Stimulated activated CD4-positive, alpha-beta T cell treated with anti-CD3 and anti-CD28 coated beads, TNF-alpha, amount 100 ng/mL, for 1 hour (primary cell): ENCODE measurements at places on chromosomes 7 and 10.

DNA sequence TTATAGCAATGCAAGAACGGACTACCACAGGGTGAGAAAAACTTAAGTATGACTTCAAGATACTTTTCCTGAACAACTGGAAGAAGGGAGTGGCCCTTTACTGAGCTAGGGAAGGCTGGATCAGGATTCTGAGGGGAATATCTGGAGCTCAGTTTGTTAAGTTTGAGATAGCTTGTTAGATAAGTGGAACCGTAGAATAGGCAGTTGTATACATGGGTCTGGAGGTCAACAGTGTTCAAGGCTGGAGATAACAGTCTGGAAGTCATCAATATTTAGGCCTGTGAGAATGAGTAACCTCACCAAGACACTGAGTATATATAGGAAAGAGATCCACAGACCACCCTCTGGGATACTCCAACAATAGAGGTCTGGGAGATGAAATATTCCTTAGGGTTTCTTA, 7.2 kb downstream of the PLEKHA1 start:
- no peak for DNase-seq

DNA sequence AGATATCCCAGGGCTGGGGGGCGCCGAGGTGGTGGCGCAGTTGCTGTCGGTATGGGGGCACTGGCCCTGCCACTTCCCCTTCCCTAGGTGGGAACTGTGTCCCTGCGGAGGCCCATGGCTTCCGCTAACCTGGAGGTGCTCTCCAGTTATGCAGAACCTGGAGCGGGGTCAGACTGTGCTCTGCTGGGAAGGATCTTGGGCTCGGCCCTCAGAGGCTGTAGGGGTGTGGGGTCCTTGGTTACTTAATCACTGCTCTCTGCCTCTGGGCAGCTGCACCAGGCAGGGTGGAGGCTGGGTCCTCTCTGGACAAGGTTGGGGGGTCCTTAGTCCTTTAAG, 2.4 kb downstream of the BRI3 start:
- DNase-seq = no peak

- DNase-seq = no peak
Observed at GRCh38 chr10:52566471-52567246, 205.9 kb downstream of the MBL2 start.

GRCh38 chr7:45035371-45035770, 35.4 kb downstream of the CCM2 start:
- DNase-seq = no peak

- DNase-seq = no peak
Observed at GRCh38 chr10:87658321-87658795, 1.3 kb upstream of the PAPSS2 start.

DNA sequence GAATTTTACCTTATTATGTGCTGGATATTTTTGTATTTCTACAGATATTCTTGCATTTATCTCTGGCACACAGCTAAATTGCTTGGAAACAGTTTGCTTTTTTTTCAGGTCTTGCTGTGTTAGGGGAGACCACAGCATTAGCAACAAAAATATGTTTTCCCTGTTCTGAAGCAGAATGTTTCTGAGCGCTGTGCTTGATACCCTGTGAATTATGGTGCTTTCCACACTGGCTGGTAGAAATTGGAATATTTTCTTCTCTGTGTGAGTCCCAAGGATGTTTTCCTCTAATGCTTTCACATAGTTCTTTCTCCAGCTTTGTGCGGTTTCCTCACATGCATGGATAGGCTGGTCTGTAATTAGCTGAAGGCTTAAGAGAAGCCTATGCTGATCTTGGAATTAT, 651.6 kb upstream of the IGFBP3 start:
- DNase-seq = no peak

DNA sequence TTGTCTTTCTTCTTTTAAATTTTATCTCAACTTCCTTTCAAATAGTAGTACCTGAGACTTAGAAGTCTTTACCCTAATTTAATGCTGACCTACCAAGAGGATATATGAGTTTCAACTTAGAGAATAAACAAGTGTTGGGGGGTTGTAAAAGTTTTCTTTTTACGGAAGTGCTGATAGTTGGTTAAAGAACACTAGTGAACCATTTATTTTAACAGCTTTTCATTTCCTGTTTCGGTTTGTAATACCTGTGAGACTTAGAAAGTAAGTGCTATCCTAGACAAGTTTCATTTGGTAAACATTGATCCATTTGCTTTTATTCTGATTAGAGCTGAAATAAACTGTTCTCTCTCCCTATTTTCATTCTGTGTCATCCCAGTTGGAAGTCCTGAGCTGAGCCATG, 683.1 kb upstream of the SORCS1 start:
- DNase-seq = no peak

GRCh38 chr7:129784437-129784782, 168.3 kb downstream of the UBE2H start:
- no peak for DNase-seq

GRCh38 chr7:77276120-77276519, 76.5 kb upstream of the FGL2 start:
- DNase-seq = no peak

DNA sequence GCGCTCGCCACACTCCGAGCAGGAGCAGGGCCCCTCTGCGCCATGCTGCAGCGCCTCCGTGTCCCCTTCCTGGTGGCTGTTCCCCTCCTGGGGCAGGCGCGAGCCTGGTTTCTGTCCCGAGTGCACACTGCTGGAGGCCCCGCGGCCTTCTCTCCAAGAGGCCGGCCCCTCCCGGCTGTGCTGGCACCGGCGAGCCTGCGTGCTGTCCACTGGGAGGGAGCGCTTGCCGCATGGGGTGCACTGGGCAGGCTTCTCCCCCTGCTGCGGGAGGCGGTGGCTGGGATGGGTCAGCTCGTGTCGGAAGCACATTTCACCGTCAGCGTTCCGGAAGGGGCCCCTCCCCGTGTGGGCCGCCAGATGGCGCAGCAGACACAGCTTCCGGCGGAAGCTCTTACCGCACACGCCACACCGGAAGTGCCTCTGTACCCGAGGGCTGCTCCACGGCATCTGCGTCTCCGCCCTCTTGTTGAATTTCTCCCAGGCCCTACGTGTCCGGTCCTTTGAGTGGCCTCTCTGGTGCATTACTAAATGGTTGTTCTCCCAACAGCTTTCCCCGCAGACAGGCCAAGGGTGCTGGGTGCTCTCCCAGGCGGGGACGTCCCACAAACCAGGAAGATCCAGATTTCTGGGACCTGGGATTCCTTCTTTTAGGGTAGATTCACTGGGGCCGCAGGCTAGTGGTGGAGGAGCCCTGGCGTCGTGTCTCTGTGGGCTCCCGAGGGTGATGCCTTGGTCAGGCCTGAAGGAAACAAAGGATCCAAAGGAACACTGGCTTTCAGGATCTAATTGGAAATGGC, 18.7 kb downstream of the ZNF786 start:
- DNase-seq = no peak

GRCh38 chr10:117540640-117541404, 1.7 kb upstream of the EMX2 start:
- no peak for DNase-seq

GRCh38 chr10:3192856-3193635, 20.5 kb upstream of the PITRM1 start:
- no peak for DNase-seq
